Activated naive CD4-positive, alpha-beta T cell treated with anti-CD3 and anti-CD28 coated beads, Interleukin-2, amount 50 U/mL, for 72 hours (primary cell): ENCODE measurements at places on chromosomes 2 and 18. TPM values are rescaled to one million over a fixed set of nuclear protein-coding genes. Genes with fewer than 3 reads are reported as not detected.

DNA sequence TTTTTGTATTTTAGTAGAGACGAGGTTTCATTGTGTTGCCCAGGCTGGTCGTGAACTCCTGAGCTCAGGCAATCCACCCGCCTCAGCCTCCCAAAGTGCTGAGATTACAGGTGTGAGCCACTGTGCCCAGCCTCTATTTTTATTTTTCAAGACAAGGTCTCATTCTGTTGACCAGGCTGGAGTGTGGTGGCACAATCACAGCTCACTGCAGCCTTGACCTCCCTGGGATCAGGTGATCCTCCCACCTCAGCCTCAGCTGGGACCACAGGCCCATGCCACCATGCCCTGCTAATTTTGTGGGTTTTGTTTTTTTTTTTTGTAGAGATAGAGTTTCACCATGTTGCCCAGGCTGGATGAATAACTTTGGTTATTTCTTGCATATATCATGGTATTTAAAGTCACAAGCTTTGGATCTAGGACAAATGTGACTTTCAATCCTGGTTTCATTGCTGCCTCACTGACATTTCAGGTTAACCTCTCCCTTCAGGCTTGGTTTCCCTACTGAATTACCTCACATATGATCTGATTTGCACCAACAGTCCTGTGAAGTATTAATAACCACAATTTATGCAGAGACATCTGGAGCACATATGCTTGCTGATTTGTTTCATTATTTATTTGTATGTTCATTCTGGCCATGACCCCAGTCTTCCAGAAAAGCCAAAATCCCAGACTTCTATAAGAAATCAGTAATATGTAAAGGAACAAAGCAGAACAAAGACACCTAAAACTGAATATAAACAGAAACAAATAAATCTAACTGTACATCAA, 17.5 kb upstream of the RAB31 start:
- DNase-seq, result no peak

GRCh38 chr18:35491700-35492077, 6.1 kb downstream of the INO80C start:
- DNase-seq, result no peak

DNA sequence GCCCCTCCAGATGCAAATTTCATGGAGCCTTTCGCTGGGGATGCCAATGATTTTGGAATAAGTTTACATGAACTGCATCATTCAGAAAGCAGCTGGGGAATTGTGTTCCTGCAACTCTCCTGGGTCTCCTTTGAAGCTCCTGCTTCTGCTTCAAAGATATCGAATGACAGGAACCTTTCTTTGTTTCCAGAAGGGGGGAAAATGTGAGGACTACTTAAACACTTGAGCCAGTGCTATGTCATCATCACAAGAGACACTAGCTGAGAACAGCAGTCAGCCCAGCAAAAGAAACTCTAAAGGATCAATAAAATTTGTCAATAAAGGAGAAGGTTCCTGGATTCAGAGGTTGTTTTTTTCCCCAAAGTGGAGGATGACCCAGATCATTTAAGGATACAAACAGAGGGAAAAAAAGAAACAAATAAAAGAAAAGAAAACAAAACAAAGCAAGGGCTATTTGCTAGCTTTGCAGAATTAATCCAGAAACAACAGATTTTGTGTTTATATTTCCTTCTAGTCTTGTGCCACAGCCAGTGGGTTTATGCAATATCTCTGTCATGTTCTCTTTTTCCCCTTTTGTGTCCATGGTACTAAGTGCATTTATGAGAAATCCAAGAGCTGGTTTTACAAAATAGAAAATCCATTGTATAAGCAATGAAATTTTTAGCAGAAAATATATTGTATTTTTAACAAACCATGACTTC, 463.7 kb downstream of the CDH2 start:
- DNase-seq, result no peak

- DNase-seq, result no peak
Observed at GRCh38 chr2:130241041-130241707, 42.9 kb upstream of the TUBA3E start.

- DNase-seq, result no peak
Observed at GRCh38 chr2:235940330-235940729, 227.9 kb downstream of the GBX2 start.

- DNase-seq, result no peak
Observed at GRCh38 chr2:177666408-177666807, 273.8 kb downstream of the AGPS start.

GRCh38 chr18:42536442-42536841, 579.0 kb downstream of the RIT2 start:
- DNase-seq, result no peak

DNA sequence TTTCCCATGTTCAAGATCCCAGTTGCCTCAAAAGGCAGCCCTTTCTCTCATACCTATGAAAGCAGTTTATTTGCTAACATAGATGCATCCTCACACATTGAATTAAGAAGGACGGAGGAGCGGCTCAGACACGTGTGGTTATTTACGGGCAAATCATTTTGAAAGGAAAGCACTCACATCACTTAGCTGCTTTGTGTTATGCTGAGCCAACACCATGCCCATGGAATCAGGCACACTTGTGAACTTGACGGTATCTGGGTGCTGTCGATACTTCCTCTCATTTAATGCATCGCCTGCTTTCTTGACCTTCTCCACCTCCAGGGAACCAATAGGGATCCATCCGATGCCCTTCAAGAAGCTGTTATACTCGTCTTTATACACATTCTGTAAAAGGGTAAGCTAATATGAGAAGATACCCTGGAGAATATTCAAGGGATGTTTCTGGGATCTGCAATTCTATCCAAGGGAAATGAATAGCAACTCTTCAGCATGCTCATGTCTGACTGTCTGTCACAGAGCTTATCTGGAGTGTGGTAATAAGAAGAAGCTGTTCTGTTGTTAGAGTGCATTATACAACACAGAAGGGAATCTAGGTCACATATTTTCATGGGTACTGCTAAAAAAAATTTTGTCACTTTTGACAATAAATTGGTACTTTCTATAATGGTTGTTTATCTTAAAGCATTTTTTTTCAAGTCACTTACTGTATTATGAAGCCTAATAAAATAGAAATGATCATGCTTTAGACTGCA, 63.3 kb downstream of the NEB start:
- no peak for DNase-seq

DNA sequence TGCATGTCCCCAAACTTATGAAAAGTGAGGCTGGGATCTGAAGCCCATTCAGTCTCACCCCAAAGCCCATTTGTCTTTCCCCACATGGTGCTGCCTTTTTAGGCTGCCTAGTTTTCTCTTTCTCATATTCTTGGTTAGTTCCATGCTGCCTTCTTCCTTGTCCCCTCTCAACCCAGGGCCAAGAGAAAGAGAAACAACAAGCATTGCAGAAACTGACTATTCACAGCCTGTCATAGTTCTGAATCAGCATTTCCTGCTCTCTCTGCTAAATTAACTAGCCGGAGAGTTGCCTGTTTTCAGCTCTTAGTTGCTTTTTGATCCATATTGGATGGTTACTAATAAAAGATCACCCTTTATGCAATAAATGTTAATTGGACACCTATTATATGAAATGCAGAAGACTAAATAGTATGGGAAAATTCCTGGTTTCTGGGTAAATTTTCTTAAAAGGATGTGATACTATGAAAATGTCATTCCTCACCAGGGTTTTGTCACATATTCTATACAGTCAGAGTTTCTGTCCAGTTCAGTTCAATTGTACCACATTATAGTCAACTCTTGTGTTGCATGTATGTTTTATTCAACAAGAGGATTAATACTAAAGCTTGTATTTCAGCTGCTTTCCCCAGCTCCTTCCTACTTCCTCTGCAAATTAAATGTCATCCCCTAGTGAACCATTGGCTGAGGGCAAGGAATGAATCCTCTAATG, 246.5 kb downstream of the GALR1 start:
- DNase-seq, result no peak

- DNase-seq, result no peak
Observed at GRCh38 chr2:69817729-69818501, 11.5 kb upstream of the GMCL1 start.

DNA sequence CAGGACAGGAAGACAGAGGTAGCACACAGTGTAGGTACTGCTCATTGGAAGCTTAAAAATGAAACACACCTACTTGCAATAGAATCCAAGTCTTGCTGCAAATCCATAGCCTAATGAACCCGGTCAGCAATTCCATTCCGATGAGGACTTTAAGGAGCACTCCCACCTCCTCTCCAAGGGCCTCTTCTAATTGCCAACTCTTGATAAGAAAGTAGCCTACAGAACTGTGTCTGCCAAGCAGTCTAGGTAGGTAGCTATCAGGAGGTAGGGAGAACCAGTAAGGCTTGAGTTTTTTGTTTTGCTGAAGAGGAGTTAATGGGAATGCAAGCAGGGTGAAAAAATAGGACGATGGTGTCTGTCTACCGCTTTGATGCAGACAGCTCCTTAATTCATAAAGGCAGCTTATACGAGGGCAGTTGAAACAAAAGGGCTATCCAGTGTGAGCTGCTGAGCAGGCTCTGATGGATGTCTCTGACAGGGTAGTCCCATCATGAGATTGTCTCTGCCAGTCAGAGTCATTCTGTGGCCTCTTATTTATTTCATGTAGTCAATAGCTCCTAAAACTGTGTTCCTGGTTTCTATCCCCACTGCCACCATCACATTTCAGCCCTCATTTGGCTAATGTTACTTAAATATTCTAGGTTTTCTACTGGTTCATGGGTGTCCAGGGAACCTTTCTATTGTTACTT, 155.6 kb upstream of the DNMT3A start:
- DNase-seq, result no peak

- no peak for DNase-seq
Observed at GRCh38 chr2:97688062-97688827, 18.7 kb downstream of the C2orf92 start.

DNA sequence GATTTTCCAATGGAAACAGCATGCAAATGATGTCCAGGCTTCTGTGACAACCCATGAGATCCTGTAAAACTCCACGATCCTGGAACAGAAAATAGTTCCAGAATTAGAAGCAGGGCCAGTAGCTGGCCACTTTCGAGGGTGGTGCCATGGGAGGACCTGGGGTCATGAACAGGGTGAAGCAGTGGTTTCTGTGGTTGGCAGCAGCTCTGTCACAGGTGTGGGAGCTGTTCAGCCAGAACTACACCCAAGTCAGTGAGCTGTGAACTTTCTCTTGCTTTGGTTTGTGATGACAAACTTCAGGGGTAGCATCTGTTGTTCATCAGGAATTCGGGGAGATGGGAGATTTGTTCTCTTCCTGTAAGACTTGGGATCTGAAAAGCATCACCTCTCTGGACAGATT, 314.4 kb upstream of the NT5C1B start:
- DNase-seq, result no peak

DNA sequence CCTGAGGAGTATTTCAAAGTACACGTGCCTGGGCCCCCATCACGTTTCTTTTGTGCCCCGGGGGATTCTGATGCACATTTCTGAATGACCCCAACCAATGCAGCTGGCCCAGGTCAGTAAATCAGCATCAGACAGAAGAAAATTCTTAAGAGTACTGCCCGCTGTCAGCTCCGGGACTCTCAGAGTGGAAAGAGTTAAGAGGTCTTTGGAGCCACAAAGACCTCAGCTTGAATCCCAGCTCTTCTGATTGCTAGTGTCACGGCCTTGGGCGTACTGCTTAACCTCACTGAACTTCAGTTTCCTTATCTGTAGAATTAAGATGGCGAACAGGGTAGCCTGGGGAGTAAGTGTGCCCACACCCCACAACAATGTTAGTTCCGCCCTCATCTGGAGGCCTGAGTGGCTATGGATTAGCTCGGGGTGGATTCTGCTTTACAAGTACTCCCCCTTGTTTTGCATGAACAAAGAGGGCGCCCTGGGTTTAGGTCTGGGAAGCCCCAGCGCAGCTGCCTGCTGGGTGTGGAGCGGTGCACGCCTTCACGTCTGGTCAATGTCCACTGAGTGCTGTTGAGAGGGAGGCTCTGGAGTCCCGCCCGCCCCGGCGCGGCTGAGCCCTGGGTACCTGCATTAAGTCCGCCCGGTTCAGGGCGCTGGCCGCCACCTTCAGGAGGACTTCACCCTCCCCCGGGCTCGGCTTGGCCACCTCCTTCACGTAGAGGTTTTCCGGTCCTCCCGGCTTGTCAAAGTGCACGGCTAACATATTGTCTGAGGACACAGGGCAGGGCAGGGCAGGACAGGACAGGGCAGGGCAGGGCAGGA, 858 bp downstream of the TP53I3 start:
- DNase-seq, result no peak

- DNase-seq, result no peak
Observed at GRCh38 chr18:73737990-73738389, 409.6 kb downstream of the FBXO15 start.

- DNase-seq, result peak; percentile 94
Observed at GRCh38 chr2:20350753-20351554, at the start of gene PUM2. Gene PUM2, minus strand, starts transcription at chr2:20350844. Its CDS starts 23,484 bp downstream, at chr2:20327360.

DNA sequence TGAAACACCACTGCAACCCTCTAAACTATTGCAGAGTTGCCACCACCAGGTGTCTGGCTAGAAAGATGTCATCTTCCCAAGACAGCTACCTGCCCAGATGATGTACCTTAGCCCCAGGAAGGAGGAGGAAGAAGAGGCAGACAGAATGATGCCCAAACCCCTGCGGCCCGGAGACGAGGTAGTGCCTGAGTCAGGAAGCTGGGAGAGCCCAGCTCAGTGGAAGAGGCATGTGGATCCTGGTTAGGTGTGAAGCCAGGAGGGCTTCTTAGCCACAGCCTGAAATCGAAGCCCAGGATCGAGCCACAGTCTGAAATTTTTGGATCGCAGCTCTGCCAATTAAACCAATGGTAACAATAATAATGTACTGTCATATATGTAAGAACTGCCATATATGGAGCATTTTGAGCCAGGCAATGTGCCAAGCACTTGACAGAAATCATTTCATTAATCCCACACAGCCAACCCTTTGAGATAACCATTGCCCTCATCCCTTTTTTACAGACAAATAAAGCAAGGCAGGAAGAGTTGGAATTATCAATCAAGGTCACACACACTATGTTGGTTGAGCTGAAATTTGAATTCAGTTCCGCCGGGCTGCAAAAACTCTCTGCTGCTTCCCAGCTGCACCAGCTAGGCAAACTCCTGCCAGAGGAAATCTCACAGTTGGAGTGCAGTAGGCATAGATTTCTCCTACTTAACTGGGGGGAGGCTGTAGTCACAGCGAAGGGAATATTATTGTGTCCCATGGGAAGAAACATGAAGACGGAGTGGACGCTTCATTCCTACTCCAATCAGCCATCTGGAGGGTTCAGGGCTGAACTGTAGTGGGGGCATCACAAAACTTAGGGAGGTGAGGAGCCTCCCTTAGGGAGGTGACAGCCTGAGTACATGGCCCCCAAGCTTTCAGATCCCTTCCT, 19.4 kb upstream of the CYP1B1 start:
- no peak for DNase-seq

DNA sequence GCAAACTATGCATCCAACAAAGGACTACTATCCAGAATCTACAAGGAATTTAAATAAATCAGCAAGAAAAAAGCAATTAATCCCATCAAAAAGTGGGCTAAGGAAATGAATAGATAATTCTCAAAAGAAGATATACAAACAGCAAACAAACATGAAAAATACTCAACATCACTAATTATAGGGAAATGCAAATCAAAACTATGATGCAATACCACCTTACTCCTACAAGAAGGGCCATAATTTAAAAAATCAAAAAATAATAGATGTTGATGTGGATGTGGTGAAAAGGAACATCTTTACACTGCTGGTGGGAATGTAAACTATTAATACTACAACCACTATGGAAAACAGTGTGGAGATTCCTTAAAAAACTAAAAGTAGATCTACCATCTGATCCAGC, 164.7 kb downstream of the ZBTB7C start:
- DNase-seq, result no peak

The RBM44 gene
- 2.4 TPM for total RNA-seq

The BOLL gene
- total RNA-seq, result not detected

The ZNF521 gene
- total RNA-seq, result not detected

The GPBAR1 gene
- total RNA-seq, result 0.46 TPM

The CENPA gene
- total RNA-seq, result 38.1 TPM
